ENCODE measurements at places on chromosomes 16 and 17.
A peak's percentile ranks its signal among the peaks of the same experiment; 100 is the strongest.

- no peaks in the 10 kb centered on the region for H3K4me1 ChIP-seq
- no peak overlapping the region for H3K4me3 ChIP-seq
- H3K27ac ChIP-seq = no peak overlapping the region
- no peaks in the 10 kb centered on the region for H3K27me3 ChIP-seq
- no peak for DNase-seq
Observed at GRCh38 chr16:8788578-8789172, 8.8 kb downstream of the TMEM186 start.

- H3K27me3 ChIP-seq = no peaks in the 10 kb centered on the region
- peaks cover 48% of the 10 kb centered on the region for H3K4me1 ChIP-seq
- H3K36me3 ChIP-seq = no peaks in the 10 kb centered on the region
- no peak for DNase-seq
- H3K27ac ChIP-seq = no peak overlapping the region
- no peak overlapping the region for H3K4me3 ChIP-seq
Observed at GRCh38 chr16:54066451-54067105, 220.0 kb downstream of the IRX3 start.

- H3K4me1 ChIP-seq = peaks cover 34% of the 10 kb centered on the region
- H3K36me3 ChIP-seq = no peaks in the 10 kb centered on the region
- DNase-seq = no peak
- no peaks in the 10 kb centered on the region for H3K27me3 ChIP-seq
- no peak overlapping the region for H3K27ac ChIP-seq
Observed at GRCh38 chr17:74881073-74881472, 8.3 kb upstream of the FDXR start.

DNA sequence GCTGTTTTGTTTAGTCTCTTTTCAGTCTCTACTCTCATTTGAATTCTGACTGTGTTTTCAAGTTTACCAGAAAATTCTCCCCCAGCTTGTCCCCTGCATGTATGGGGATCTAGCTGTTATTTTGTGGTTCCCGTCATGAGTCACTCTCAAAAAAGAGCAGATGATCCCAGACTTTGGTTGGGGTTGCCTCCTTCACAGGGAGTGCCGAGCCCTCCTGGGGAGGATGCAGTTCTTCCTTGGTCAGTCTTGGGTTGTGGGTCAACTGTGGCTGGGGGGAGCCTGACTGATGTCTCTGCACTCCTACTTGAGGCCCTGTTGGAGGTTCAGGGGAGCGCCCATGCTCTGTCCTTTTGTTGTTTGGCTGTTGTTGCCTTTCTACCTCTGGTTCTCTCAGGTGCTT, 37.7 kb downstream of the EPN2 start:
- peaks cover 20% of the 10 kb centered on the region for H3K4me1 ChIP-seq
- no peak overlapping the region for H3K27ac ChIP-seq
- H3K4me3 ChIP-seq = no peak overlapping the region
- H3K36me3 ChIP-seq = no peaks in the 10 kb centered on the region

DNA sequence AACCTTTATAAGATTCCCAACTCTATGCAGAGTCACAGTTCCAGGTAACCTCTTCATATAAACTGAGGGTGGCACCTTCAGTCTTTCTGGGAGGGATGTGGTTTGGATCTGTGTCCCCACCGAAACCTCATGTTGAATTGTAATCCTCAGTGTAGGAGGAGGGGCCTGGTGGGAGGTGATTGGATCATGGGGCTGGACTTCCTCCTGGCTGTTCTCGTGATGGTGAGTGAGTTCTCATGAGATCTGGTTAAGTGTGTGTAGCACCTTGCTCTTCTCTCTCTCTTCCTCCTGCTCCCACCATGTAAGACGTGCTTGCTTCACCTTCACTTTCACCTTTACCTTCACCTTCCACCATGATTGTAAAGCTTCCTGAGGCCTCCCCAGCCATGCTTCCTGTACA, 30.5 kb downstream of the HS3ST2 start:
- no peaks in the 10 kb centered on the region for H3K4me1 ChIP-seq
- H3K27ac ChIP-seq = no peak overlapping the region

GRCh38 chr16:77748421-77749005, 26.2 kb downstream of the NUDT7 start:
- no peak overlapping the region for H3K4me3 ChIP-seq
- no peak overlapping the region for H3K27ac ChIP-seq
- no peaks in the 10 kb centered on the region for H3K36me3 ChIP-seq
- H3K4me1 ChIP-seq = no peaks in the 10 kb centered on the region
- no peak for DNase-seq
- H3K27me3 ChIP-seq = peaks cover 9% of the 10 kb centered on the region

DNA sequence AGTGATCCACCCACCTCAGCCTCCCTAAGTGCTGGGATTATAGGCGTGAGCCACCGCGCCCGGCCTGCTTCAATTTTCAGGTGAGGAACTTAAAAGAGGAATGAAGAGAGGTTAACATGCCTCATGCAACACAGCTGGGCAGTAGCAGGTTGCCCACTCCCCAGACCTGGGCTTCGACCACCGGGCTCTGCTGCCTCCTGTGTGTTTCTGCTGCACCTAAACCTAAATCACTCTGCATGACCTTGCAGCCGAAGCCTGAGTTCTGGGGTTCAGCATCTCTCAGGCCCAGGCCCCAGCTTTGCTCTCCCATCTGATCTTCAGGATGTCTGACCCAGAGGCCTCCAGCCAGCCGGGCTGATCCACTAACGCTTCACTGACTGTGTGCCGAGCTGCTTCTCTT, 112.6 kb downstream of the OR1D5 start:
- DNase-seq = no peak
- H3K4me1 ChIP-seq = peaks cover 7% of the 10 kb centered on the region
- H3K4me3 ChIP-seq = no peak overlapping the region
- H3K27me3 ChIP-seq = no peaks in the 10 kb centered on the region
- H3K27ac ChIP-seq = no peak overlapping the region

- no peaks in the 10 kb centered on the region for H3K27me3 ChIP-seq
- DNase-seq = peak; percentile 83
- peak overlapping the region; percentile 88 for H3K27ac ChIP-seq
- H3K36me3 ChIP-seq = no peaks in the 10 kb centered on the region
- H3K4me3 ChIP-seq = no peak overlapping the region
Observed at GRCh38 chr17:75549246-75550138, 24.0 kb downstream of the LLGL2 start.

DNA sequence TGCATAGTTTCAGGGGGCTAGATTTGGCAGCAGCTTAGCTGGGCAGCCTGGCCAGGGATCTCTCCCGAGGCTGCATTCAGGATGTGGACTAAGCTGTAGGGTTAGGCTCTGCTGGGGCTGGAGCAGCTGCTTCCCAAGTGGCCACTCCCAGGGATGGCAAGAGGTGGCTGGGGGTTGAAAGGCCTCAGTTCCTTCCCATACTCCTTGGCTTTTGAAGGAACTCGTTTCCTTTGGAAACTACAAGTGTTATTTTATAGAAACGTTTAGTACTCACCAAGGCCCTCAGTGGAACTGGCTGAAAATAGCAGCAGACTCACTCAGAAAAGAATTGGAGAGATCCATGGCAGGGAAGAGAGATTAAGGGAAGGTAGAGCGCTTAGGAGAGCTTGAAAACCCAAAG, 76.4 kb downstream of the WWP2 start:
- peak overlapping the region; percentile 94 for H3K27ac ChIP-seq
- no peak overlapping the region for H3K4me3 ChIP-seq
- DNase-seq = peak; percentile 37
- no peaks in the 10 kb centered on the region for H3K27me3 ChIP-seq
- H3K36me3 ChIP-seq = no peaks in the 10 kb centered on the region

DNA sequence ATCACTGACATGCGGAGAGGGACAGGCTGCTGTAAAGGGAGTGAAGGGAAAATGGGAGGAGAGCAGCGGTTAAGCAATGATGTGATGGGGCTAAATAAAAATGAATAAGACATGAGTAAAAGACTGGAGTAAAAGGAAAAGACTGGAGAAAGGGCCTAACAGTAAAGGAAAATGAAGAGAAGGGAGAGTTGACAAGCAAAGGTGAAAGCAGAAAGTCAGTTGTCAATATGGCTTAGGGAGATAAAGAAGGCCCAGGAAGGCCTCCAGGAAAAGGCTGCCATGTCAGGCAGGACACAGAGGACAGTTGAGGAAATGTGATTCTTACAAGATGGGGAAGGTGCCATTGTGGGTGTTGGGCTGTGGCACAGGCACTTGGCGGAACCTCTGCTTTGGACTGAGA, 98.9 kb upstream of the AMZ2 start:
- no peak overlapping the region for H3K4me3 ChIP-seq
- H3K27ac ChIP-seq = no peak overlapping the region
- DNase-seq = no peak
- H3K4me1 ChIP-seq = no peaks in the 10 kb centered on the region
- H3K36me3 ChIP-seq = no peaks in the 10 kb centered on the region

DNA sequence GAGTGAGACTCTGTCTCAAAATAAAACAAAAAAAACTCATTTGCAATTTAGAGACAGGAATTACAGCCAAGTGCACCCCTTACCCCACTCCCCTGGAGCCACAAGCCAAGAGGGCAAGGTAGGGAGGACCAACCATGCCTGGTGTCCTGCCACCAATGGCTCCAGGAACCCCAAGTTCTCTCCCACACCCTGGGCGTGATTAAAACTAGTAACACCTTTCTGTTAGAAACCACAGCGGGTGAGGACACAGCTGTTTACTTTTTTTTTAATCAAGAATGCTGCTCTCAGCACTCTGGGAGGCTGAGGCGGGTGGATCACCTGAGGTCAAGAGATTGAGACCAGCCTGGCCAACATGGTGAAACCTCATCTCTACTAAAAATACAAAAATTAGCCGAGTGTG, 38.1 kb downstream of the ANKRD11 start:
- no peaks in the 10 kb centered on the region for H3K27me3 ChIP-seq
- no peaks in the 10 kb centered on the region for H3K36me3 ChIP-seq
- no peak overlapping the region for H3K27ac ChIP-seq

DNA sequence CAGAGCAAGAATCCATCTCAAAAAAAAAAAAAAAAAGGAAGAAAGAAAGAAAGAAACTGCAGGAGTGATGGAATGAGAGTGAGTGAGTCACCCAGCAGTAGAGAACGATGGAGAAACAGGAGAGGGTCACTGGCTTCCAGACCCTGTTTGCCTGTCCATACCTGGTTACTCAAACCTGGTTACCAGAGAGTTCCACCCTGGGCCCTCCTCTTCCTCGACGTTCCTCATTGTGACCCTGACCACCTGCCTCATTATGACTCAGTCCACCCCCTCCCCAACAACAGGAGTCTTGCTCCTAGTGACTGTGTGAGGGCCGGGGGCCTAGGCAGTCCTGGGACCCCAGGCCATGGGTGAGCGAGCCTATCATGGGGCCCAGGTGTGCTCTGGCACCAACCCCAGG, at the start of gene SPEM3:
Gene SPEM3 (plus strand): TSS at position 301 of the 400 bp plus-strand sequence. CDS start 46 bp downstream, at position 347.
- no peaks in the 10 kb centered on the region for H3K36me3 ChIP-seq
- no peaks in the 10 kb centered on the region for H3K4me1 ChIP-seq
- H3K27ac ChIP-seq = no peak within 1 kb of the TSS
- no peak for DNase-seq
- H3K4me3 ChIP-seq = no peak within 1 kb of the TSS
- H3K27me3 ChIP-seq = no peaks in the 10 kb centered on the region

DNA sequence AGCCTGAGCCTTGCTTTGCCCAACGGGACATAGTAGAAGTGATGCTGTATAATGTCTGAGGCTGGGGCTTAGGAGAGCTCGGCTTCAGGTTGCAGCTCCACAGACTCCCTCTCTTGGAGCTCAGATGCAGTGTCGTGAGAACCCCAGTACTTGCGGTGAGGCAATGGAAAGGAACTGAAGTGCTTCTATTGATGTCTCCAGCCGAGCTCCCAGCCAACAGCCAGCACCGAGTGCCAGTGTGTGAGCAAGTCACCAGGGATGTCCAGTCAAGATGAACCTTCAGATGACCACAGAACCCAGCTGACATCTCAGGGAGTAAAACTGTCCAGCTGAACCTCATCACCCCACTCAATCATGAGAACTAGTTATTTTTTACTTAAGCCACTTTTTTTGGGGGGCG, 268.1 kb downstream of the IRF8 start:
- no peak overlapping the region for H3K4me3 ChIP-seq
- peaks cover 7% of the 10 kb centered on the region for H3K4me1 ChIP-seq
- no peak for DNase-seq

- no peak for DNase-seq
- no peaks in the 10 kb centered on the region for H3K36me3 ChIP-seq
- H3K27ac ChIP-seq = no peak overlapping the region
- H3K27me3 ChIP-seq = no peaks in the 10 kb centered on the region
- H3K4me3 ChIP-seq = no peak overlapping the region
Observed at GRCh38 chr17:44272321-44272951, 4.5 kb upstream of the SLC4A1 start.

GRCh38 chr16:10343124-10343760, 42.6 kb upstream of the ATF7IP2 start:
- no peaks in the 10 kb centered on the region for H3K36me3 ChIP-seq
- H3K4me1 ChIP-seq = peaks cover 2% of the 10 kb centered on the region
- no peak overlapping the region for H3K4me3 ChIP-seq
- no peak for DNase-seq

DNA sequence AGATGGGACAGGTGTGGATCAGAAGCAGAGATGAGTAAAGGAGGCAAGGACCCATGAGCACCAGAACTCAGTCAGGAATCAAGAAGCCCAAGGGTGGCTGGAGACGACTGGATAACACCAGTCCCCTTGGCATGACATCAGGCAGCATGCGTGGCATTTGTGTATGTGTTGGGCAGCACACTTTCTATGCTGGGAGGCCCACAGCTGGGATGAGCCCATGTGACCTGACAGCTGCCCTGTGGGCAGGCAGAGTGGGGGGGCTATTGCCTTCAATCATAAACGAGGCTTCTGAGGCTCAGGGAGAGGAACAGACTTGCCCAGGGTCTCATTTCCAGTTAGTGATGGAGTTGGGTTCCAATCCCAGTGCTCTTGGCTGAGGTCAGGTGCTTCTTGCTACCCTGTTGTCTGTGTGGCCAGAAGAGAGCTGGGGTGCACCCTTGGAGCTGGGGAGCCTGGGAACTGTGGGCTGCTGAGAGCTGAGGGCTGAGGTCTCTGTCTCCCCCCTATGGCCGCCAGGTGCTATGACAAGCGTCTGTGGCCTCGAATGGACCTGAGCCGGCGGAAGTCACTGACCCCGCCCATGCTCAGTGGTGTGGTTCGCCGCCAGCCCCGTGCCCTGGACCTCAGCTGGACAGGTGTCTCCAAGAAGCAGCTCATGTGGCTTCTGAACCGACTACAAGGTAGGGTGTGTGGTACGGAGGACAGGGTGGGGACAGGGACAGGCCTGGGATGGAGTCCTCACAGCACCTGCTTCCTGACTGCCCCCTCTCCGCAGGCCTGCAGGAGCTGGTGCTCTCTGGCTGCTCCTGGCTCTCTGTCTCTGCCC, 7.1 kb upstream of the ORAI3 start:
- peaks cover 19% of the 10 kb centered on the region for H3K36me3 ChIP-seq
- H3K4me1 ChIP-seq = no peaks in the 10 kb centered on the region
- H3K27ac ChIP-seq = peak overlapping the region; percentile 12

DNA sequence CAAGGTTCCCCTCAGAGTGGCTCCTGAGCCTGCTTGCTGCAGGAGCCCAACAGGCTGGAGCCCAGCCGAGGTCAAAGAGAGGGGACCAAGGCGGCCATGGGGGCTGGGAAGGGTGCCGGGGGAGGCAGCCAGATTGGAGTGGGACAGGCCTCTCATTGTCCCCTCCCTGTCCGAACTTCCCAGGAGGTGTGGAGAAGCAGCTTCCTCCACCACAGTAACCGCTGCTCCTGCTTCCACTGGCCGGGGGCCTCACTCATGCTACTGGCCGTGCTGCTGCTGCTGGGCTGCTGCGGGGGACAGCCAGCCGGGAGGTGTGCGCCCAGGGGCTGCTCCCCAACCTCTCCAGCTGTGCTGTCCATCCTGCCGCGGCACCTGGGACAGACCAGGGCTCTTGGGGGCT, 29.3 kb downstream of the TMEM94 start:
- no peaks in the 10 kb centered on the region for H3K27me3 ChIP-seq
- no peak overlapping the region for H3K27ac ChIP-seq
- no peak for DNase-seq
- H3K4me1 ChIP-seq = no peaks in the 10 kb centered on the region
- no peaks in the 10 kb centered on the region for H3K36me3 ChIP-seq

- H3K36me3 ChIP-seq = no peaks in the 10 kb centered on the region
- no peak overlapping the region for H3K4me3 ChIP-seq
- no peaks in the 10 kb centered on the region for H3K27me3 ChIP-seq
- DNase-seq = no peak
Observed at GRCh38 chr16:9820476-9821246, 361.6 kb downstream of the GRIN2A start.
